Mammary epithelial cell (primary cell): ENCODE measurements at places on chromosomes 3 and 15. TPM values are rescaled to one million over a fixed set of nuclear protein-coding genes. Genes with fewer than 3 reads are reported as not detected.

DNA sequence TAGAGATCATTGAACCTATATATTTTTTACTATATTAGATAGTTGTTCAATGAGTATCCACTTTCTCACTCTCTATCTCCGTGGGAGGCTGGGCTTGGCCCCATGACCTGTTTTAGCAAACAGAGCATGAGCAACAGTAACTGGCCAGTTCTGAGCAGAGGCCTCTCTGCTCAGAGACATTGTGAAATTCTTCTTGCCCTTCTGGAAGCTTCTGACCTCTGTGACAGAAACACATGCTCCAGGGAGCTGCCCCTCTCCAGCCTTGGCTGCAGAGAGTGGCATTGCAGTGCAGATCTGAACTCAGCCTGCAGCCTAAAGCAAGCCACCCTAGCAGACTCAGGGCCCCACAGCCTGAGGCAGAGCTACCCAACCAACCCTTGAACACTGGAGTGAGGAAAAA, 20.5 kb downstream of the FAM240A start:
- DNase-seq = no peak

The GOLGA8T gene
- not detected in 2 replicates for total RNA-seq

DNA sequence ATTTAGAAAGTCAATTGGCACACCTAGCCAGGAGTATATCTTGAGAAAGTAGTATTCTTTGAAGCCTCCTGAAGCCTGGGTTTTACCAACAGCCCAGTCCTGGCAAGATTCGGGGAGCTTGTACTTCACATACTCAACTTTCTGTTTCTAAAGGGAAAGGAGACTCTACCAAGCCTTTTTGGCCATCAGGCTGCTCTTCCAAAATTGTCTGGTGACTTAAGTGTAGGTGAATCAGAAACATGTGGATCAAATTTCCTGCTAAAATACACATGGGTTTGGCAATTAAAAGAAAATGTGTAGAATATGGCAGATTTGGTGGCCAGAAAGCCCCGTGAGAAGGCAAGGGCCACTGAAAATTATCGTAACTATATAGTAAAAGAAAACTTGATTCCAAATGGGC, 15.9 kb upstream of the GREM1 start:
- no peak for DNase-seq

- peak; percentile 14 for DNase-seq
Observed at GRCh38 chr15:33654860-33655259, 313.4 kb upstream of the CHRM5 start.

DNA sequence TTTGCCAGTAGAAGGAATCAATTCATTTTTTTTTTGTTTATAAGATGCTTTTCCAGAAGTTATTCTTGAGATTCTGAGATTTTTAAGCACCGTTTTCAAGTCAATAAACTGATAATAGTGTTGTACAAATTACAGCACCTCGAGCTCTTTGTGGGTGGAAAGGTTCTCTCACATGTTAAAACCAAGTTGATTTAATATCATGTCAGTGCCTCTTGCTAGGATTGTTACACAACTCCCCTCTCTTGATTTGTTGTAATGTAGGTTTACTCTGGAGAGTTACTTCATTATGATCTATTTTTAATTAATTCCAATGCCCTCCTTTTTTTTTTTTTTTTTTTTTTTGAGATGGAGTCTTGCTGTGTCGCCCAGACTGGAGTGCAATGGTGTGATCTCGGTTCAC, 25.8 kb upstream of the UBXN7 start:
- no peak for DNase-seq

DNA sequence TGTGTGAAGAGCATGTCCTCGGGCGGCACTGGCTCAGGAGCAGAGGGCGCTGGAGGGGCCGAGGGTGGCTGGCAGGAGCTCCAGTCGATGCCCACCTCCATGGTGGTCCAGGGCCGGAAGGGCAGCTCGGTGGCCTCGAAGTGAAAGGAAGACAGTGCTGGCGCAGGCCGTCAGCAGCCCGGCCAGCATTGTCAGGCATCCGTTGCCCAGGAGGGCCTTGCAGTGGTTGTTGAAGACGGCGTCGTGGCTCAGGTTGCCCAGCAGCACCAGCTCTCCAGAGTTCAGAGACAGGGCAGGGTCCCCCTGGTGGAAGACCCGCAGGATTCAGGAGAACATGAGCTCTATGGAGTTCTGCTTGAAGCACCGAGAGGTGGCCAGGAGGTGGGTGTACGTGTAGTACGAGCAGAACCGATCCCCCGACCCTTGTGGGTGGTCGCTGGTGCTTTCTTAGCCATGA, 16.5 kb upstream of the SIAH2 start:
- no peak for DNase-seq

- DNase-seq = no peak
Observed at GRCh38 chr3:196120291-196120951, 38.5 kb upstream of the TFRC start.

- peak; percentile 71 for DNase-seq
Observed at GRCh38 chr15:64693134-64693533, 82.3 kb downstream of the RBPMS2 start.

GRCh38 chr15:96070636-96071035, 259.9 kb upstream of the NR2F2 start:
- peak; percentile 9 for DNase-seq

DNA sequence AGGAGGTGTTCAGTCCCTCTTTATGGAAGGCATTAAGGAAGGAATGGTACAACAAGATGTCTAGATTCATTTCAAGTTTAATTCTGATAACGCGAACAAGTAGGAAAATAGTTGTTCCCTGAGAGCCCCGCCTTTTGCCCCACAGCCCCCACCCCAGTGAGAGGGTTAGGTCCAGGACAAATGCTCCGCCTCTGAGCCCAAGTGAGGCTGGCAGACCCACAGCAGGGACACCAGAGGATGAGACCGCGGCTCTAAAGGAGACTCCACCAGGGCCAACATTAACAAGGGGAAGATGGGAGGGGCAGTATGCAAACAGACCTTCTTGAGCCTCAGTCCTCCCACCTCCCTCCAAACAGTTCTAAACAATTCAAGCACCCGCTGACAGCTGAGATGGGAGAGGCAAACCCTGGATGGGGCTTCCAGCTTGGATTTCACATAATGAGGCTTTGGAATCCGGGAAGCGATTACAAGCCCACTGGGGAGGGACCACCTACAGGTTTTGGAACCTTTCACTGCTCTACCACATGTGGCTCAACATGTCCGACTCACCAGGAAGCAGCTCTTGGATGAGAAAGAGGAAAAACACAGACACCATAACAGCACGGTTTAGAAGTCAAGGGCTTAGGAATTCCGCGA, 42.9 kb upstream of the IREB2 start:
- no peak for DNase-seq

The TRAT1 gene
- not detected for total RNA-seq

DNA sequence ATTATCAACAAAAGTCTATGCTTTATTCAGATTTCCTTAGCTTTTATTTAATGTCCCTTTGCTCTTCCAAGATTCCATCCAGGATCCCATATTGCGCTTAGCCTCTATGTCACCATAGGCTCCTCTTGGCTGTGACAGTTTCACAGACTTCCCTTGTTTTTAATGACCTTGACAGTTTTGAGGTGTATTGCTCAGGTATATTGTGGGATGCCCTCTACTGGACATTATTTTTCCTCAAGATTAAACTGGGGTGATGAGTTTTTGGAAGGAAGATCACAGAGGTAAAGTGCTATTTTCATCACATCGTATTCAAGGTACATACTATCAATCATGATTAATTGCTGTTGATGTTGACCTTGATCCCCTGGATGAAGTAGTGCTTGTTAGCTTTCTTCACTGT, 99.1 kb upstream of the SMAD3 start:
- DNase-seq = no peak

The HIGD2B gene
- not detected in 2 replicates for total RNA-seq

The RPN1 gene
- 206 and 214 TPM in 2 replicates for total RNA-seq

The GABRR3 gene
- not detected in 2 replicates for total RNA-seq

- DNase-seq = no peak
Observed at GRCh38 chr15:68434021-68434420, 2.1 kb upstream of the ITGA11 start.

DNA sequence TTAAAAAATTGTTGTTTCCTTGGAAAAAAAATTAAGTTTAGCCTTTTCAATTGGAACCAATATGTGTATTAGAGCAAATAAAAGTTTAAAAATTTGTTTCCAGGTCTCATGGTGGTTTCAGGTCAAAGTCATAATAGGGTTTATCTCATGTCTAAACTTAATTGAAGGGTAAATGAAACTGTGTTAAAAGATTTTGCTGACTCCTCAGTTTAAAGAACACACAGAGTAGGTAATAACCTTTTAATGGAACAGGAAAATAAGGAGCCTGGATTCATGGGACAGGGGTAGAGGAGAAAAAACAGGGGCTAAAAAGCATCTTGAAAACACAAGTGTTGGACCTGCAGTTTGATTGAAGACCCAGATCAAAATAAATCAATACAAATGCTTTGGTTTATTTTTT, 190.6 kb downstream of the MFSD1 start:
- no peak for DNase-seq

- DNase-seq = peak; percentile 66
Observed at GRCh38 chr3:123723522-123724168, 138.8 kb upstream of the HACD2 start.

DNA sequence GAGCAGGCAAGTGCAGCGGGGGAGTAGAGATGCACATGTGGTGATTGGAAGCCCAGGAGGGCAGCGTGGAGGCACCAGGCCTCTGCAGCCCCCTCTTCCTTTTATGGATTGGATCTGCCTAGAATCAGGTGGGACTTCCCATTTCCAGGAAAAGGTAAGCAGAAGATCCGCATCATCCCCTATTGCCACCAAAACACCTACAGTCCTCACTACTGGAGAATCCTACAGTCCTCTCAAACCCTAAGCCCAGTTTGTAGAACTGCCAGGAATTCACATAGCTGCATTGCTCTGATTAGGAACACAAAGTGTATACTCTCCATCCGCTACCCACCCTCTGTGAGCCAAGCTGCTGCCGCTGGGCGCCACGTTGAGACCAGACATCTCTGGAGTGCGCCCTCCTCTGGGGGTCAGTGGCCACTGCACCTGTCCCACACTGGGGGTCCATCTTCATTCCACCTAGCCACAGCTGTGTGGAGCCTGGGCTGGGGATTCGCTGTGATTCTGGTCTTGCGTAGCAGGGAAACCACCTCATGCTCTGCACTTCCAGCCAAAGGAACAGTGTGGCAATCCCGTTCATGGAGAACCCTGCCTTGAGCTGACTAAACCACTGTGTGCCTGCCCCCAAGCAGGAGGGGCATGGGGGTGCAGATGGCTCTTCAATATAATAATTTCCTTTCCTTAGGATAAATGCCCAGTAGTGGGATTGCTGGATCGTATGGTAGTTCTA, 88.9 kb upstream of the PTX3 start:
- DNase-seq = no peak

The QRICH1 gene
- 81.2 and 88.7 TPM in 2 replicates for total RNA-seq

The LDHAL6B gene
- not detected for total RNA-seq

DNA sequence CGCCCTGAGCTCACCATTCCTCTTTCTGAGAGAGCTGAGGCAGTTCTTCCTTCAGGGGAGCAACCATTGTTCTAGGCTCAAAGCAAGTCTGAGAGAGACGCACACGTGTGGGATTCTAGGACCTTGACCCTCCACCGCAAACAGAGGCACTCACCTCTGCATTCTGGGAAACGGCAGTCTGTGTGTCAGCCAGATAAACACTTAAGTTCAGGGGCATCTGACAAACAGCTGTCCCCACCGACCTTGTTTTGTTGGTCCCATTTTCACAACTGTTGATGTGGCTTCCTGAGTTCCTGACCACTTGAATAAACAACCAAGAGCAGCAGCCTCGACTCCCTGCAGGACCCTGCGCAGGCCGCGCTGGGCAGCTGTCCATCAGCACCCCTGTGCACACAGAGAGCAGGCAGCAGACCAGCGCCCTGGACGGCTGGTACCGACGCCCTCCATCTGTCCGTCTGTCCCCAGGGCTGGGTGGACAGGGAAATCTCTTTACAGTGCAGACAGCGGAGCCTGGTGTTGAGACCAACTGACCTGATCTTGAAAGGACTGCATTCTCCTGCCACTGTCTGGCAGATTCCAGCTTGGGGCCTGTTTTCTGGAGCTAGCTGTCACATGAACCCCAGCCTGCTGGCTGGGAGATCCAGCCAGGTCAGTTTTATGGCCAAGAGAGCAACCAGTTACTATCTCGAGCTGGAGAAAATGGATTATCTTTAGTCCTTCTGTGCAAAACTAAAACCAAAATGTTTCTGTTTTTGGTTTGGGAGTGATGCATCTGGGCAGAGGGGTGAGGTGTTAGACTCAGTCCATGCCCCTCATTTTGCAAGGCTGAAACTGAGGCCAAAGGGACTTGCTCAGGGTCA, 64.2 kb downstream of the FAM43A start:
- DNase-seq = no peak

- DNase-seq = no peak
Observed at GRCh38 chr3:5231487-5231886, 44.0 kb downstream of the EDEM1 start.

GRCh38 chr3:171193693-171194092, 167.2 kb upstream of the SLC2A2 start:
- DNase-seq = no peak

DNA sequence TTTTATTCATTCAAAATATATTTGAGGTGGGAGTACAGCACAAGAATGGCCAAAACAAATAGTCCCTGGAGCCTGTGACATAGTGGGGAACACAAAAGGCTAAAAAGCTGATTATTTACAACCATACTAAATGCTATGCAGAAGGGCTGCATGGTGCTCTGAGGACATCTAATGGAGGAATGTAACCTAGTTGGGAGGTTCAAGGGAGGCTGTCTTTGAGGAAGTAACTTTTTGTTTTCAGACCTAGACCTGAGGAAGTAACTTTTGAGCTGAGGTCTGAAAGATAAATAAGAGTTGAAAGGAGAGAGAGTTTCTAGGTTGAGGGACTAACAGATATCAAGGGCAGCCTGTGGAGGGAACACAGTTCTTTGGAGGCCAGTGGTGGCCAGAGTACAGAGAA, 34.8 kb upstream of the RASA2 start:
- peak; percentile 31 for DNase-seq
